GM12878 (cell line): ENCODE measurements at places on chromosomes 2 and 18.

DNA sequence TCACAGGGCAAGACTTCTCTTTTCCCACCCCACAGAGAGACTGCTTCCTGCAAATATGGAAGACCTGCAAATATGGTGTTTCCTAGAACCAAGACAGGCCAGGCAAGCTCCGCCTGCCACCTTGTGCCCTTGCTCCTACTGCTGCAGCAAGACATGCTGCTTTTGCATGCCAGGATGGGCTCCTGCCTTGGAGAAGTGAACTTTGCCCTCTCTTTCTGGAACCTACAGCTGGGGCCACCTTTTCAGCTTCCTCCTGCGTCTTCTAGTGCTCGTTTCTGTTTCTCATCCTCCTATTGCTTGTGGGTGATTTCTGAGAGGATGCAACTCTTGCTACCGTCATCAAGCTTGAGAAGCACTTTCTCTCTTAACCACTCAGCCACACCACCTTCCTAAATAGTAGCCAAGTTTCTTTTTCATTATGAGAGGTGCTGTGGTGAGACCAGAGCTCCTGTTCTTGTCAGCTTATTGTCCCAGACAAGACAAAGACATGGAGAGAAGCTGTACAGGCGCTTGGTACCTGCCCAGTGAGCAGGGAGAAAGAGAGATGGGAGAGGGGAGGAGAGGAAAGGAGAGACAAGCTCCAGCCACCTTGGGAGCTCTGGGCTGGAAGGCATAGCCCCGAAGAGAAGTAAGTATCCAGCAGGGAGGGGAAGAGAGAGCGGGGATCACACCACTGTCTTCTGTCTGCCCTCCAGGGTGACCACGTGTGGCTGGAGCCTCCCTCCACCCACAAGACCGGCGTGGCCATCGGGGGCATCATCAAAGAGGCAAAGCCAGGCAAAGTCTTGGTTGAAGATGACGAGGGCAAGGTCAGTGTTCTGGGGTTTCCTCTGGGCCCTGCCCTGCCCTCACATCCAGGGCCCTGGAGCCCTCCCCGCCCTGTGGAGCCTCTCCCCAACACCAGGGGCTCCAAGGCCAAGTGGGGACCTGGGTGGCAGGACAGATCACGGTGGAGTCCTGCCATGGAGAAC is 28.3 kb downstream of the MYO7B start:
- H3K27me3 ChIP-seq: 0 out of 2 replicates have a peak, but pooled peaks cover 4% of the 10 kb centered on the region
- H3K4me1 ChIP-seq: peaks cover 17% of the 10 kb centered on the region
- H3K36me3 ChIP-seq: no peaks in the 10 kb centered on the region
- peak overlapping the region; percentile 70 for H3K27ac ChIP-seq
- peak overlapping the region; percentile 54 for H3K4me3 ChIP-seq

DNA sequence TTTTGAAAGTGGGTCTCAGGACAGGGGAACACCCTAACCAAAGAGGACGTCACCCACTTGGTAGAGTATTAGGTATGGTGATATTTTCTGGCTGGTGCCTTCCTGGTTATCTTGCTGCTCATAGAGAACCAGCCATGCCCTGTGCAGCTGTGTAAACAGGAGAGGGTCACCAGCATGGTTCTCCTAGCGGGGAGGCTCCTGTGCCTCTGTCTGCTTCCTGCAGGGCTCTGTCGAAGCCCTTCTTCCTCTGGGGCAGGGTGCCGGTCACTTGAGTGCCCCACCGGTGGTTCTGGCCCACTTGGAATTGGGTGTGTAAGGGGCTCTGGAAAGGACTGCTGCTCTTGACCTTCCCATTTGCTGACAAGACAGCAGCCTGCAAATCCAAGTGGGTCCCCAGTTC is 131.6 kb upstream of the MSH6 start:
- DNase-seq: no peak
- no peak overlapping the region for H3K27ac ChIP-seq
- peaks cover 22% of the 10 kb centered on the region for H3K4me1 ChIP-seq
- H3K36me3 ChIP-seq: no peaks in the 10 kb centered on the region
- no peak overlapping the region for H3K4me3 ChIP-seq

DNA sequence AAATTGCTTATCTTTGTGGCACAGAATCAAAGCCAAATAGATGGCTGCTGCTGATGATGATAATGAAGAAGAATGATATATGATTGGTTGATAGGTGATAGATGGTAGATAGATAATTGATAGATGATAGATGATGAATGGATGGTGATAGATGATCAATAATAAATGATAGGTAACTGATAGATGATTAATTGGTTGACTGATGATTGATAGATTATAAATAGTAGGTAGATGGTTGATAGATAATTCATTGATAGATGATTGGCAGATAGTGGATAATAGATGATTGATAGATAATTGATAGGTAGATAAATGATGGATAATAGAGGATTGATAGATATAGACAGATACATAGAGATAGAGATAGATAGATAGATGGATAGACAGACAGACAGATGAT is 430.2 kb downstream of the EIPR1 start:
- H3K27me3 ChIP-seq: no peaks in the 10 kb centered on the region
- no peak for DNase-seq
- H3K4me1 ChIP-seq: no peaks in the 10 kb centered on the region
- H3K27ac ChIP-seq: no peak overlapping the region

- H3K27me3 ChIP-seq: no peaks in the 10 kb centered on the region
- no peak for DNase-seq
These were observed 35.0 kb downstream of the SLC3A1 start for GRCh38 chr2:44310287-44310686.

- no peak for DNase-seq
- H3K36me3 ChIP-seq: no peaks in the 10 kb centered on the region
- H3K27me3 ChIP-seq: no peaks in the 10 kb centered on the region
- H3K4me3 ChIP-seq: peak overlapping the region; percentile 79
- peak overlapping the region; percentile 64 for H3K27ac ChIP-seq
These were observed 35.4 kb downstream of the PTPN18 start for GRCh38 chr2:130391058-130391871.

DNA sequence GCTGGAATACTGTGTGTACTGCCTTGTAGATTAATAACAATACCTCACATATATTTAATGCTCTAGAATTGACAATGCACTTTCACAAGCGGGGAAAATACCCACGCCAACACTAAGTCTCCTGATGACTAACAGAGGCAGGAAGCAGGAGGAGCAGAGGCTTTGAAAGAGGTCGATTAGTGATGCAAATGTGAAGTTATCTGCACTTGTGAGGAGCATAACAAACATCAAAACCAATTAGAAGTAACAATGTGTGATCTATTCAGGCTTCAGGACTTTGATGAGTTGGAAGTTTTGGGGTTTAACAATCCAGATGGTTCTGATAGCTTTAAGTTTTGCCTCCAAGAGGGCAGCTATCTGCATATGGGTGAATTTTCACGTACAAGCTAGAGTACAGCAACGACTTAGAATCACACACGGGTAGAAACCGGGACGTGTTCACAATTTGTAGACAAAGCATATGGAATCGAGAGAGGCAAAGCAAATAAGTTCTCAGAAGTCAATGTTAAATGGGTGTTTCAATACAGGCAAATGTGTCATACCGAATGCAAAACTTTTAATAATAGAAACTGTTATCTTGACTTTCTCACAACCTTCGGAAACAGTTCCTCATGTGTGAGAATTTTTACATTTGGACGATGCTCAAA is 114.5 kb downstream of the METTL8 start:
- H3K27ac ChIP-seq: peak overlapping the region; percentile 100
- 0 out of 2 replicates have a peak, but pooled peaks cover 3% of the 10 kb centered on the region for H3K36me3 ChIP-seq
- H3K4me1 ChIP-seq: peaks cover 78% of the 10 kb centered on the region
- H3K4me3 ChIP-seq: peak overlapping the region; percentile 50; the same call in 1 of the 2 replicates
- no peaks in the 10 kb centered on the region for H3K27me3 ChIP-seq

GRCh38 chr2:54632733-54633692 is 90.4 kb upstream of the EML6 start:
- no peak for DNase-seq
- peak overlapping the region; percentile 95 for H3K27ac ChIP-seq
- peaks cover 42% of the 10 kb centered on the region for H3K36me3 ChIP-seq
- H3K27me3 ChIP-seq: no peaks in the 10 kb centered on the region
- peaks cover 47% of the 10 kb centered on the region for H3K4me1 ChIP-seq

DNA sequence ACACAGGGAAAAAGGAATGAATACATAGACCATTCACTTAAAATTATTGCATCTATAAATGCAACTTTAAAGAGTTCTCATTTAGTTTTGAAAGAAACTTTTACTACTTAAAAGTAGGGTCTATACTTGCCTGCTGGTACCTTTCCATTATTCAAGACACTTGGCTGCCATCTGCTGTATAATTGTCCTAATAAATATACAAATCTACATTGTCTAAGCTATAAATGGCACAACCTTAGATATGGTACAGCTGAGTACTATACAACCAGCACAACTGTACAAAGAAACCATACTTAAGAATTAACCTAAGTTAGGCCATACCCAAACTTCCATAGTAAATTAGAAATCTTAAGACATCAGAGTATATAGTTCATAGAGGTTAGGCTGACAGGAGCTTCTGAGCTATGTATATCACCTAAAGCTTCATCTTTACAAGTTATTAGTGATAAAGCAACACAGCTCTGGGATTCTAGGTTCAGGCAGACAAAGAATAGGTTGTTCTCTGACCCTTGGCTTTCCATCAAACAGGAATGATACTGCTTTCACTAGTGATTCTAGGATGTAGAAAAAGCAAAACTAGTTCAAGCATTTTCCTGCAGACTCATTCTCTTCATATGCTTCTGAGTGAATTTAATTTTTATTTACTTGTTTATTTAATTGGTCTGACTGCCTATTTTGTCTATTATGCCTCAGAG is 22.1 kb downstream of the EXOC6B start:
- no peaks in the 10 kb centered on the region for H3K27me3 ChIP-seq
- no peak overlapping the region for H3K27ac ChIP-seq
- no peak overlapping the region for H3K4me3 ChIP-seq
- DNase-seq: no peak
- H3K36me3 ChIP-seq: no peaks in the 10 kb centered on the region
- no peaks in the 10 kb centered on the region for H3K4me1 ChIP-seq

DNA sequence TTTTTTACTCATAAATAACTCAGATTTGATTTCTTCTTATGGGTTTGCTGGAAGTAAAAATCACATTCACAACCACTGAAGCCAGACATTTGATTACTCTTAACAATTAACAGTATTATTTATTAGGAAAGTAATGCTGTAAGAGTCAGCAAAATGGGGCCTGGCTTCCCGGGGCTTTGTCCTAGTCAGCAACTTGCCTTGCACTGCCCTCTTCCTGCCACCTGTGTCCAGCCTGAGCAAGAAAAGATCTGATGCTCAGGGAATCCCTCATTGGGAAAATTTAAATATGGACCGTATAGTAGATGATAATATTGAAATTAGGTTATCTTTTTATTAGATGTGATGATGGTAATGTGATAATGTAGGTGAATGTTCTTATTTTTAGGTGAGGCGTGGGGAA is 30.8 kb upstream of the ACYP2 start:
- H3K36me3 ChIP-seq: no peaks in the 10 kb centered on the region
- H3K27me3 ChIP-seq: no peaks in the 10 kb centered on the region
- peaks cover 8% of the 10 kb centered on the region for H3K4me1 ChIP-seq

GRCh38 chr2:36615222-36615621 is 17.3 kb upstream of the FEZ2 start:
- no peak for DNase-seq
- no peaks in the 10 kb centered on the region for H3K27me3 ChIP-seq
- H3K4me1 ChIP-seq: no peaks in the 10 kb centered on the region
- no peak overlapping the region for H3K27ac ChIP-seq

DNA sequence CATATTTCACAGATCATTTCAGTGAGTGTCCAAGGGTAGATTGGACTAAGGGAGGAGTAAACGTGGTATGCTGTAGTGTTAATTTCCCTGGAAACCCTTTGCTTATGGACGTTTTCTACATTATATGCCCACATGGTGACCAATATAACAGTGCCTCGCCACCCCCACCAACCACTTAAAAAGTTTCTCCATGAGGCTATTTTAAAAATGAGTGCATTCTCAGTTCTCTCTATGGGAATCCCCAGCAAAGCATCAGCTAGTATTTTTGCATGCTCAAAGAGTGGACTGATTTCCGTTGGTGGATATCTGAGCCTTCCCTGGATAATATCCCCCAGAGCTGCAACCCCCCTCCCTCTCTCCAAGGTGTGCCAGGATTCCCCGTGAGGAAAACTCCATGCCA is 73.2 kb downstream of the TGFA start:
- H3K36me3 ChIP-seq: no peaks in the 10 kb centered on the region
- H3K27me3 ChIP-seq: peaks cover 11% of the 10 kb centered on the region; the same call in 1 of the 2 replicates
- no peak overlapping the region; the same call in 1 of the 2 replicates for H3K4me3 ChIP-seq
- H3K4me1 ChIP-seq: peaks cover 10% of the 10 kb centered on the region
- H3K27ac ChIP-seq: no peak overlapping the region
- DNase-seq: no peak

DNA sequence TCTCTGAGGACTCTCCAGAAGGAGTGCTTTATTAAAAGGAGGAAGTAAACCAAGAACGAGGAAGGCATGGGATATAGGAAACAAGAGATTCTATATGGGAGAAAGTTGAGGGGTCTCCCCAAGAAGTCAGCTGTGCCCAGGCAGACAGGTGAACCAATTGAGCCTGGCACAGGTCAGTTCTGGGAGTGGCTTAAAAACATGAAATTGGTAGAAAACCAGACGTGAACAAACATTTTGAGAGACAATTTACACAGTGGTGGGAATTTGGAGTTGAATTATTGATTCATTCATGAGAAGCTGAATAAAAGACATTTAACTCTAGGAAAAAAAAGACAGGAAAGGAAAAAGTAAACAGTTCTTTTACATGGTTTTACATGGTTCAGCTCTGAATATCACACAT is 16.4 kb downstream of the PLEKHH2 start:
- H3K4me3 ChIP-seq: no peak overlapping the region
- no peaks in the 10 kb centered on the region for H3K36me3 ChIP-seq
- no peak overlapping the region for H3K27ac ChIP-seq
- no peaks in the 10 kb centered on the region for H3K4me1 ChIP-seq
- H3K27me3 ChIP-seq: no peaks in the 10 kb centered on the region; the same call in 1 of the 2 replicates

GRCh38 chr2:148957023-148957422 is 81.5 kb upstream of the LYPD6B start:
- no peak overlapping the region for H3K27ac ChIP-seq
- H3K36me3 ChIP-seq: no peaks in the 10 kb centered on the region
- no peaks in the 10 kb centered on the region for H3K4me1 ChIP-seq
- H3K27me3 ChIP-seq: no peaks in the 10 kb centered on the region
- no peak for DNase-seq

GRCh38 chr18:54387631-54388030 is 29.9 kb downstream of the C18orf54 start:
- no peak for DNase-seq
- no peak overlapping the region for H3K4me3 ChIP-seq
- no peaks in the 10 kb centered on the region for H3K36me3 ChIP-seq
- H3K27ac ChIP-seq: no peak overlapping the region
- H3K4me1 ChIP-seq: peaks cover 13% of the 10 kb centered on the region
- H3K27me3 ChIP-seq: no peaks in the 10 kb centered on the region

DNA sequence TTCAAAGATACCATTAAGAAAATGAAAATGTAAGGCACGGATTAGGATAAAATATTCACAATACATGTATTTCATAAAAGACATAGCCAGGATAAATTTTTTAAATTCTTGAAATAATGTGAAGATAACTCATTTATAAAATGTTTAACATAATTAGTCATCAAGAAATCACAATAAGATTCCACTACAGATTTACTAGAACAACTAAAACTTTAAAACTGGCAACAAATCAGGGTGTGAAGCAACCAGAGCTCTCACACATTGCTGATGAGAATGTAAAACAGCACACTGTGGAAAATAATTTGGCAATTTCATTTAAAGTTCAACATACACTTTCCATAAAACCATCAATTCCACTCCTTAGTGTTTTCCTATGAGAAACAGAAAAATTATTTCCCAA is 89.6 kb upstream of the UBE2E3 start:
- H3K27ac ChIP-seq: no peak overlapping the region
- no peak for DNase-seq
- H3K36me3 ChIP-seq: no peaks in the 10 kb centered on the region
- no peaks in the 10 kb centered on the region for H3K4me1 ChIP-seq
- no peak overlapping the region for H3K4me3 ChIP-seq
